T-helper 1 cell treated with Interleukin-12 subunit alpha and Interleukin-12 subunit beta and Interleukin-4 antibody, amounts not matched to agents 30 ng/mL and 1 ng/mL, for 36 hours (primary cell): ENCODE measurements at places on chromosomes 1 and 21. TPM values are rescaled to one million over a fixed set of nuclear protein-coding genes. Genes with fewer than 3 reads are reported as not detected.

Gene TMEM269
- total RNA-seq = 0.32 and 0.54 TPM in 2 replicates

Gene OLFML2B
- not detected in 2 replicates for total RNA-seq

Gene CFHR1
- not detected in 2 replicates for total RNA-seq

Gene KLF17
- total RNA-seq = not detected in 2 replicates

Gene SPTA1
- total RNA-seq = not detected in 2 replicates

Gene NID1
- 0.10 and 0.17 TPM in 2 replicates for total RNA-seq
